ENCODE measurements at places on chromosomes 5 and 9.

DNA sequence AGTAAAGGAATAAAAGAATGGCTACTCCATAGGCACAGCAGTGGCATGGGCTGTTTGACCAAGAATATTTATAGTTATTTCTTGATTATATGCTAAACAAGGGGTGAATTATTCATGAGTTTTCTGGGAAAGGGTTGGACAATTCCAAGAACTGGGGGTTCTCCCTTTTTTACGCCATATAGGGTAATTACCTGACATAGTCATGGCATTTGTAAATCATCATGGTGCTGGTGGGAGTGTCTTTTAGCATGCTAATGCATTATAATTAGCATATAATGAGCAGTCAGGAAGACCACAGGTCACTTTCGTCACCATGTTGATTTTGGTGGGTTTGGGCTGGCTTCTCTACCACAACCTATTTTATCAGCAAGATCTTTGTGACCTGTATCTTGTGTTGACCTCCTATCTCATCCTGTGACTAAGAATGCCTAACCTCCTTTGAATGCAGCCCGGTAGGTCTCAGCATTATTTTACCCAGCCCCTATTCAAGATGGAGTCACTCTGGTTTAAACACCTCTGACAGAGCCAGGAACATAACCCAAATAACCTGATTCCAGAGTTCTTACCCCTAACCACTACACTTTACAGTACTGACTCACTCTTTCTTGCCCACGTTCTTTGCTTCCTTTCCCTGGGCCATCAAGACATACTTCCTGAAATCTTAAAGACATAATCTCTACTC is 25.0 kb upstream of the MRPS30 start:
- no peak for DNase-seq

- no peak for DNase-seq
Observed at GRCh38 chr5:100446879-100447430, 88.2 kb upstream of the FAM174A start.

- peak; percentile 51 for DNase-seq
Observed at GRCh38 chr9:93496285-93496684, 42.9 kb upstream of the FAM120AOS start.

- peak; percentile 13 for DNase-seq
Observed at GRCh38 chr5:120463991-120464626, at the start of gene PRR16. PRR16 (plus strand) TSS chr5:120464300.

DNA sequence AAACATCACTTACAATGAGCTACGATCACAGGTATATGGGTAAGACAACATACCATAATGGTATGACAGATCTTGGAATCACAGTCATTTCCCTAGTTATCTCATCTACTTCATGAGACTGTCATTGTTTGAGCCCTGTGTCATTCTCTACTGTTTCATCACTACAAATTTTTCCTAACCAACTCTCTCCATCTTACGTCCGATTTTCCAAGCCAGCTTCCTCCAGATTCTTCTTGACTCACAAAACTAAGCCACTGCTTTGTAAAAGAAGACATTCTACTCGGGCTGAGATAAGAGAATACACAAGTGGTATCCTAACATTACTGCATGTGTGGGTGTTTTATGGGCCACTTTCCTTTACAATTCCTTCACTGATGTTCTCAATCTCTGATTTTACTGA is 49.6 kb downstream of the SERINC5 start:
- DNase-seq = peak; percentile 37

DNA sequence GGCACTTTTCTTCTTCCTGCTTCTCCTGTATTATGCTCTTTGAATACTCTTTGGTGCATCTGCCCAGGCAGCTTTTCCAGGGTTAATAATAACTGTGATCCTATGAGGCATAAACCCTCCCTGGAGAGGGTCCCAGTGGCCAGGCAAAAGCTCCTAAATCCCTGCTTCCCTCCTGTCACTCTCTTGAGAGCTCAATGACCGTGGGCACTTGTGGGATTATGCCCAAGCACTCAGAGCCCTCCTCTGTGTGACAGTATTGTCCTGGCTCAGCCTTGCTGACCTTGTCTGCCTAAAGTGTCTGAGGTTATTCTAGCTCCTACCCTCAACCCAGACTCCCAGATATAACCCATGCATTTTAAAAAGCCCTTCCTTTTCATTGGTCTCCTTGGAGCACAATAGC is 51.9 kb downstream of the GALNT10 start:
- DNase-seq = no peak

DNA sequence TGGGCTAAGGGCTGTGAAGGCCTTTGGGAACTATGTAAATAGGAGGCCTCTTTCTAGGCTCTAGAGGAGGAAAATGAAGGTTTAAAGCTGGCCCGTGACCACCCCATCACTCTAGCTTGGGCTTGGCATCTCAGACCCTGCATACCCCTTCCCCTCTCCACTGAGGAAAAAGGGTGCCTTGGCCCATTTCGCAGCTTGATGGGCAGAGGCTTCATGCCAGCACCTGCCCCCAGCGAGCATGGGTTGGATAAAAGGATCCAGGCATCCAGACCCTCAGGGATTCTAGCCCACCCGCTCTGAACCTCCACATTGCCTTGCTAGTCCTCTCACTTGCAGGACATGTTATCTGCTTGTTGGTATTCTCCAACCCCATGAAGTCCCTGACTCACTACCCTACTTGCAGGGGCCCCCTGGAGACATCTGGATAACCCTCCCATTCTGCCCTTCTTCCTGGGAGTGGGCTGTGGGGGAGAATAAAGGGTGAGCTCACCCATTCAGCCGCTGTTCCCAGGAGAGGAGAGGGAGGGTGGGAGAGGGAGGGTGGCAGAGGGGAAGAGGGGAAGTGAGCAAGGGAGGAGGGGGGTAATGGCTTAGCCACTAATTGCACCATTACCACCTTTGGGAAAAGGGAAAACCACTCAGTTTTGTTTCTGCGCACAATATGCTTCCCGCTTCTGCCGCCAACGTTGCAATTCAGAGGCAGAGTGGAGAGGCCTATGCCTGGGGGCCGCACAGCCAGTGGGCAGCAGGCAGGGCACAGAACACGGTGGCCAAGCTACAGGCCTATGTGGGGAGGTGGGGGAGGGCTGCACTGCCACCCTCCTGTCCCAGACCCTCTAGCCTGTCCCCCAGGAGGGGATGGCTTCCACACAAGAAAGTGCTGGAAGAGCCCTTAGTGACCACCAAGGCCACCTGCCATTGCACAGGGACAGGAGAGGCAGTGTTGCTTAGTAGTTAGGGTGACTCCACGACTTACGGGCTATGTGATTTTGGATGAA is 2.1 kb upstream of the CAMK2A start:
- DNase-seq = no peak

DNA sequence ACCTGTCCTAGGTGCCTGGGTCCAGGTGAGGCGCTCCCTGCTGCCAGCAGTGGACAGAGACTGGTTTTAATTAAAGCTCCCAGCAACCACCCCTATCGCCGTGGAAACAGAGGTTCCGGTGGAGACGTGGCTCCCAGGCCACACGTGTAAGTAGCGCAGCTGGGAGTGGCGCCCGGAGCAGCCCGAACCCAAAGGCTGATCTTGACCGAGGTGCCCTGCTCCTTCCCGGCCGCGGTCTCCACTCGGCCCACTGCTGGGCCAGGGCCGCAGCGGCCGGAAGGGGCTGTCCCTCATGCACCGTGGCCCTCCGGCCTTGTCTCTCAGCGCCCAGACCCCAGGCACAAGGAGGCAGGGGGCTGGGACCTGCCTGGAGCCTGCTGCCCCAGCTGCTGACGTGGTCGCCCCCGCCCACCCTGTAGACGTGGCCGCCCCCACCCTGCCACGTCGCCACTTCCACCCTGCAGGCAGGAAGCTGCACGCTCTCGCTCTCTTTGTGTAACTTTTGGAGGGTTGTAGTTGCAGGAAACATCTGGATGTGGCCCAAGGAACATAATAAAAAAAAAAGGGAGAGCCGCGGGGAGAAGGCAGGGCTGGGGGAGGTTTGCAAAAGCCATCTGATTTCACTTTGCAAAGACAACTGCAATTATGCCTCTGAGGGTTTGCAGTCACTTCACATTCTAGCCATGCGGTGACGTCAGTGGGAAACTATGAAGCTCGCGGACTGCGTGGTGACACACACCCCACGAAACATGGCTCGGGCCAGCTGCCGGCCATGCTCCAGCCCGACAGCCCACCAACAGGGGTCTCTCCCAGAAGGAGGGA is 129.9 kb downstream of the RXRA start:
- DNase-seq = peak; percentile 81

- peak; percentile 39 for DNase-seq
Observed at GRCh38 chr5:56166671-56167385, 66.3 kb downstream of the ANKRD55 start.

DNA sequence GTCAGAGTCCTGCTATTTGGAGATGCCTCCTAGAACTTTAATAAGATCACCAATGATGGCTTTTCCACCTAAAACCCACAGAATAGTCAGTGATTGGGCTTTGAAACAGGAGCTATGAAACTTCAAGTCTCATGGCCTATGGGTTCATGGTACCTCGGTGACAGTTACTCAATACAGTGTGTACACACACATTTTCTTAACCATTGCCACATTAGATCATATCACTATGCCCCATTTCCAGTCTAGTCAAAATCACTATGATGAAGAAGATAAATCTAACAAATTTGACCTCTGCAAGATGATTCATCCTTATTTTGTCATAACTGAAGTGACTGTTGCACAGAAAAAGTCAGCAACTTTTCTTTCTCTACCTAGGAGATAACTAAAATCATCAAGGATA is 86.8 kb upstream of the OR13F1 start:
- DNase-seq = no peak

DNA sequence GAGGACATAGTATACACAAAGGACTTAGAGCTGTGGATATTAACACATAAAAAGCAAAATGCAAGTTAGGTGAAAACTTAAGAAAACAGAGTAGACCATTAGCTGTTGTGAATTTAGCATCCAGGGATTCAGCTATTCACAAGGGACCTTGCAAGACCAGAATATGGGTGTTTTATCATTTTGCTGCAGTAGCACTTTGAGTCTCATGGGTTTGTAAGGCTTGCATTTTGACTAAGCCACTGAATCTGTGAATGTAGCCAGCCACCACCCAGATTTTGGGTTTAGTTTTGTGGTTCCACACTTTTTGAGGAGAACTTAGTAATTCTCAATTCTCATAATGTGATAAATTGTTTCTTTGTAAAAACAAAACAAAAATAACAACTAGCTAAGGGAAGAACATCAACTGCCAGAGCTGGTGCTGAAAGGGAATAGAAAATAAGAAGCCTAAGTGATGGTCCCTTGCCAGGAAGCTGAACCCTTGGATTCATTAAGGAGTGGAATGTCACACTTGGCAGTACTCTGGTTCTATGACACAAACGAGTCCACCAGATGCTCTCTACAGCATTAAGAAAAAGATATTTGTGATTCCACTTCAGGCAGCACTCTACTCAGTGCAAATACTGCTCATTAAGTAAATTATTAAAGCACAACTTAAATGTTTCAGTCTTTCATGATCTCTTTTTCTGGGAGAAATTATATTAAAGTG is 557.4 kb upstream of the ZNF462 start:
- no peak for DNase-seq

- peak; percentile 30 for DNase-seq
Observed at GRCh38 chr9:117926031-117926658, 221.9 kb downstream of the TLR4 start.

- DNase-seq = no peak
Observed at GRCh38 chr5:56791396-56791795, 24.0 kb upstream of the MAP3K1 start.

GRCh38 chr5:66989286-66989685 is 207.3 kb downstream of the CD180 start:
- DNase-seq = peak; percentile 68

DNA sequence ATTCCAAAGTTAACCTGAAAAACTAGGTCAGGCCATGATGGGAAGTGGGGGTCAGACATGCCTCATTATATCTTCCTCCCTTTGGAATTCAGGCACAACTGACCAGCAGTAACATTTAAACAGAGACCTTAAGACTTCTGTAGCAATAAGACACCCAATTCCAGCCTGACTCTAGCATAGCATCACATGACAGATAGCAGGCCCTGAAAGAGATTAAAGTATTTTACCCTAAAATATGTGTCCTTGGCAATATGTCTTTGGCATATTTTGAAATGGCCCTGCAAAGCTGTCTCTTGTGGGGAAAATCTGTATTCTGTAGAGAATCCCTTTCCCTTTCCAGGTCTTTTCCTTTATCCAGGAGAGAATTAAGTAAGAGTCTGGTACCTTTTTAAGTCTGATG is 34.3 kb downstream of the S1PR3 start:
- DNase-seq = no peak

DNA sequence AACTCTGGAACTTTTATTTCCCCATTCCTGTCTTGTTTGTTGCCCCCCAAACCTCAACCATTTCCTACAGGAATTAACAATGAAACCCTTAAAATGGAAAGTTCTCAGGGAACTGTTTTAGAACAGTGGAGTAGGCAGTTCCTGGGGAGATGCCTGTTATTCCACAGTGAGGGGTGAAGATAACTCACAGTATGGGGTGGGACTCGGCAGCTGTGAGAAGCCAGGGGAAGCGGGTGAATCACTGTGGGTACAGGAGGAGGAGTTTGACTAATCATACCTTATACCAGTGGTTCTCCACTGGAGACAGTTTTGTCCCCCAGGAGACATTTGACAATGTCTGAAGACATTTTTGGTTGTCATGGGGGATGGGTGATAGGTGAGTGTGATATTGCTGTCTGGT is 36.9 kb upstream of the GLRA1 start:
- DNase-seq = no peak

Data from bronchial epithelial cell (primary cell).